ENCODE measurements at places on chromosomes 4 and X.

- DNase-seq = no peak
Observed at GRCh38 chr4:82777857-82778525, 20.6 kb downstream of the SCD5 start.

GRCh38 chr4:26509681-26510333, 19.5 kb upstream of the CCKAR start:
- no peak for DNase-seq

- DNase-seq = no peak
Observed at GRCh38 chr4:189088780-189089179, 851.9 kb upstream of the FRG1 start.

DNA sequence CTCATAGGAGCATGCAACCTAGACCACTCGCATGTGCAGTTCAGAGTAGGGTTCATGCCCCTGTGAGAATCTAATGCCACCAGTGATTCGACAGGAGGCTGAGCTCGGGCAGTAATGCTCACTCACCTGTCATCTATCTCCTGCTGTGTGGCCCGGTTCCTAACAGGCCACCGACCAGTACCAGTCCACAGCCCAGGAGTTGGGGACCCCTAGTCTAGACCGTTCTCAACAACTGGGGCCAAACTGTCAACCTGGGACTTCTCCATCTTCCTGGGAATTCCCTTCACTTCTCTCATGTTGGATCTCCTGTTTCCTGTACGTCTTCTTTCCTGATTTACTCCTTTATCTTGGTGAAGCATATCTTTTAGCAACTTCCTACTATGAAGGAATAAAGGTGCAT, 79.4 kb upstream of the HELT start:
- no peak for DNase-seq

- DNase-seq = no peak
Observed at GRCh38 chr4:183633476-183634400, 25.2 kb downstream of the RWDD4 start.

- DNase-seq = no peak
Observed at GRCh38 chr4:870951-871350, 45.0 kb upstream of the CPLX1 start.

GRCh38 chr4:79877511-79877910, 195.5 kb downstream of the ANTXR2 start:
- no peak for DNase-seq

GRCh38 chrX:49270249-49270921, 792 bp downstream of the PPP1R3F start:
- no peak for DNase-seq

- DNase-seq = no peak
Observed at GRCh38 chr4:39235696-39236095, 53.4 kb downstream of the WDR19 start.

- no peak for DNase-seq
Observed at GRCh38 chr4:170008371-170008770, 17.8 kb downstream of the MFAP3L start.

GRCh38 chrX:153601511-153602110, 2.7 kb upstream of the CCNQ start:
- no peak for DNase-seq

- no peak for DNase-seq
Observed at GRCh38 chrX:96957718-96958117, 74.0 kb downstream of the RPA4 start.

- DNase-seq = peak; percentile 23
Observed at GRCh38 chr4:185020293-185020808, 2.1 kb downstream of the HELT start.
